ENCODE measurements at places on chromosomes 3 and 15.
A peak's percentile ranks its signal among the peaks of the same experiment; 100 is the strongest.

DNA sequence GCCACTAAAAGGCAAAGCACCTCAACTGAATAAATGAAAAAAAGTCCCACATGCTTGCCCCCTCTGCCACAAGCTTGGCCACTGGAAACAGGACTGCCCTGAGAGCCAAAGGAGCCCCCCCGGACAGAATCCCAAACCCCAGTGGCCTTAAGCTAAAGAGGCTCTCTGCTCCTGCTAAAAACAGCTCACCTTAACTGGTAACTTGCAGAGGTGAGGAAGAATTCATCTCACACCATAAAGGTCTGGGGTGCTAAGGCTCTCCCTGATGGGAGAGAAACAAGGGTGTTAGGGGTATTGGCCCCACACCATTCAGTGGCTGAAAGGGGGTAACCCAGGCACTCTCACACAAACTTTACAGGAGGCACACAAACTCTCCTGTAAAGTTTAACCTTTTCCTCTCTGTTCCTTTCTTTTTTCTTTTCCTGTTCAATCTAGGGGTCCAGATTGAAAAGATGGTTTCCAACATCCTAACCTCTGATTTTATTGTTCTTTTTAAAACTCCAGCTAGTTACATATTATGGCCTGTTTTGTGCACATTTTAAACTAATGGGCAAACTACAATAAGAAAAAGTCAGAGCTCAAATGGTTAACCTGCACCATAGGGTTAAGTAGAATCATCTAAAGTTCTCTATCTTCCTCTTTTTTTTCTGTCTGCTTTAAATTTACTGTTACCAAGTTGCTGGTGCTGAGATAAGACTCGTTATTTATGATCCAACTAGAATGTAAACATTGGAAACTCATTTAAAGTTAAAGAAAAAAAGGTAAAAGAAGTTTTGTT is 19.9 kb downstream of the TRANK1 start:
- DNase-seq = peak; percentile 60

DNA sequence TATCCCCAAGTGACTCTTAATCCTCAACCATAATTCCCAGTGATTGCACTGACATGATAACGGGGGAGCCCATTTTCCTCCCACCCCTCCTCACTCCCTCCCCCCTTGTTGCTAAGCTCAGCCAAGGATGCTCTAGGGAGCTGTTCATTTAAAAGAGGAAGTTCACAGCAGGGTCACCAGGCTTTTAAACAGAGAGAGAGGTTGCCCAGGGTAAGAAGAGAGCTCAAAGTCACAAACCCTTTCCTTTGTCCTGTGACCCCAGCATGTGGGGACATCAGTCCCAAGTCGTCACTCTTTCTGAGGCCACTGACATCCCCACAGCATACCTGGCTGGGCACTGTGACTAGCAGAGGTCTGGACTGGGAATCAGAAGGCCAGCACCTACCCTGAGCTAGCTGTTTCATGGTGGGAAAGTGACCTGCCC is 144.1 kb downstream of the RORA start:
- peak; percentile 8 for DNase-seq

- peak; percentile 20 for DNase-seq
Measured at GRCh38 chr3:141482245-141482922, 4.4 kb upstream of the RASA2 start.

GRCh38 chr3:8759038-8759707 is 10.2 kb downstream of the OXTR start:
- DNase-seq = no peak

DNA sequence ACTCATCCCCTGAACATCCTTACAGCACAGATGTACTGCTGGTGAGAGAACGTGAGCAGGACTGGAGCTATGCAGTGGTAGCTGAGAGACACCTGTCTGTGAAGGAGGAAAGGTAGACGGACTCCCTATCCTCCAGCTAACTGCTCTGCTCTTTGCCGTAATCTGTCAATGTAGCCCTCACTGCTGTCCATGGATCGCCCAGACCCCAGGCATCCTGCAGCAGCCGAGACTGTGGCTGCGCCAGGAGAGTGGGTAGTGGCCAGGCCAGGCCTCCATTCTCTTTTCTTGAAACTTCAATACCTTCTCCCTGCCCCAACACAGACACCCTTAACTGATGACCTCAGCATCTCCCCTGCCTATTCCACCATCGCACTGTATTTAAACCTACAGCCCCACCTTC is 44.5 kb downstream of the CRABP1 start:
- no peak for DNase-seq

DNA sequence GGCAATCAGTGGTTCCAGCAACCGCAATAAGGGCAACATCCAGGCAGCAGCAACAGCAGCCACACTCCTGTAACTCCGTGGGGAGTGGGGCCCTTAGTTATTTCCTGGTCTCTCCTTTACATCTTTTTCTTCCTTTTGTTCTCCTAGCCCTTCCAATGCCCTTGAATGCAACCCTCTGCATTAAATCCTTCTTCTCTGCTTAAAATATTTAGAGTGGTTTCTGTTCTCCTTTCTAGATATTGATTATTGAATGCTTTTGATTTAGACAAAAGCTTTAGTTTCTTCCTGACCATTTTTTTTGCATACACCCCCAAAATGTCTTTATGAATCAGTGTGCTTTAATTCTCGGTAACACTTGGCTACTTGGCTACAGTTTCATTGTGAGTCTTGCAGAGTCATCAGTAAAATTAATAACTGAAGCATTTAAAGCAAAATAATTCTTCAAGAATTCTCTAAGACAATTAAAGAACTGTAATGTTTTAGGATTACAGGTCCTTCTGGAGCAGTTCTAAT is 586.1 kb downstream of the MECOM start:
- no peak for DNase-seq

DNA sequence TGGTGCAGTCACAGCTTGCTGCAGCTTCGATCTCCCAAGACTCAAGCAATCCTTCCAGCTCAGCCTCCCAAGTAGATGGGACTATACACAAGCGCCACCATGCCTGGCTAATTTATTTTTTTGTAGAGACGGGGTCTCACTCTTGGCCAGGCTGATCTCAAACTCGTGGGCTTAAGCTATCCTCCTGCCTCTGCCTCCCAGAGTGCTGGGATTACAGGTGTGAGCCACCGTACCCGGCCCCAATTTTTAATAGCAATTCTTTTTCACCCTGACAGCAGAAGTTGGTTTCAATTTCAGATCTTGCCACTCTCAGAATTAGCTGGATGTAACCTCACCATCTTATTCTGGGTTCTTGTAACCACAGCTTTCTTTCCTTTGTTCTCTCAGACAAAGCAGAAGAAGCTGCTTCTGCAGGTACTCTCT is 64.8 kb downstream of the TRIM71 start:
- no peak for DNase-seq

GRCh38 chr3:140296796-140297352 is 361.9 kb downstream of the CLSTN2 start:
- no peak for DNase-seq

GRCh38 chr15:76904461-76905012 is 603 bp downstream of the SCAPER start:
- peak; percentile 23 for DNase-seq

GRCh38 chr15:37100109-37100965 is at the start of gene MEIS2:
MEIS2 (minus strand) TSS chr15:37100549; CDS start chr15:37099466, 1,083 bp downstream.
- DNase-seq = peak; percentile 58

DNA sequence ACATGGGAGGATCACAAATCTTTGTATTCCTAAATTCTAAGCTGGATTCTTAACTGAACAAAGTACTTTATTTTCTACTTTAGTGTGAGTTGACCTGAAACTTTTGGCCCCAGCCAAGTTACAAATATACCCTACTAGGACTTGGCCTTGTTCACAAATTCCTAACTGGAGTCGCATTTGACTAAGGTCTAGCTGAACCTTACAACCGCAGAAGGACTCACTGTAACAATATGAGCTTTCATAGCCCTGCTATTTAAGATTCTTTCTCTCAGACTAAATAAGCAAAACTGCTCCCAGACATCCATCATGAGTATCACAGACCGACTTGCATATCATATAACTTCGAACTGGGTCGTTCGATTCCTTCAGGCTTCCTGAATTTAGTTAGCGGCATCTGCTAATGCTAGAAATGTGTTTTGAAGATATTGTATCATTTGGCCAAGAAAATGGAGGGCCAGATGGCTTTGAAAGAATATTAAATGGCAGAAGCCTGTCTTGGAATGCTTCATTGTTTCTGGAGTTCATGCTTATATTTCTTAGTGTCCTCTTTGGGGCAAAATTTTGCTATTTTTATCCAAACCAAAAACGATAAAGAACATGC is 28.4 kb upstream of the ADAMTS9 start:
- DNase-seq = no peak

DNA sequence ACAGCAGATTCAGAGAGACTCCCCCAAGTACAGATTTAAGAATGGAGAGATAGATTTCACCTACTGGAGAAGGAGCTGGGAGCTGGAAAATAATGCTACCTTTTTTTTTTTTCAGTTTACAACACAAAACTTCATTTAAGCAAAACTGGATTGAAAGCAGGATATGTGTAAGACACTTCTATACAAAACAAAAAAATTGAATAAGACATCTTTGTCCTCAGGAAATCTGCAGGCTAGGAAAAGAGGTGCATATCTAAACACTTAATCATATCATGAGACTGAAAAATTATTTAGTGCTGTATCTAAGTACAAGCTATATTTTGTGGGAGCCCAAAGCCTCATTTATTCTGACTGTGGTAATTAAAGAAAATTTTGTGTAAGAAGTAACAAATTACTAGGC is 516.1 kb downstream of the ZIC1 start:
- no peak for DNase-seq

- no peak for DNase-seq
Measured at GRCh38 chr3:36524560-36524959, 144.3 kb downstream of the STAC start.

DNA sequence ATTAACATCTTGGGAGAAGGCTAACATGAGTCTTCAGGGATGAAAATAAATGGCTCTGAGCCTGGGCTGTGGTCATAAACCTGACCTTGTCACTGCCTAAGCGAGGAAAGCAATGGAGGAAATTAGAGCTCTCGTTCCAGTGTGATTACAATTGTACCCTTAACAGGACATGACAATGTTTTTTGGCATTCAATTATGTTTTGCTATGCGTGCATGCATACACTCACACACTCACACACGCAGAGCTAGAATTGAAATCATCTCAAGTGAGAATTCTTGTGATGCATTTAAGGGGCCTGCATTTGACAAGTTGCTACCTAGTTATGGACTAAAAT is 24.1 kb downstream of the ZNF80 start:
- DNase-seq = no peak

DNA sequence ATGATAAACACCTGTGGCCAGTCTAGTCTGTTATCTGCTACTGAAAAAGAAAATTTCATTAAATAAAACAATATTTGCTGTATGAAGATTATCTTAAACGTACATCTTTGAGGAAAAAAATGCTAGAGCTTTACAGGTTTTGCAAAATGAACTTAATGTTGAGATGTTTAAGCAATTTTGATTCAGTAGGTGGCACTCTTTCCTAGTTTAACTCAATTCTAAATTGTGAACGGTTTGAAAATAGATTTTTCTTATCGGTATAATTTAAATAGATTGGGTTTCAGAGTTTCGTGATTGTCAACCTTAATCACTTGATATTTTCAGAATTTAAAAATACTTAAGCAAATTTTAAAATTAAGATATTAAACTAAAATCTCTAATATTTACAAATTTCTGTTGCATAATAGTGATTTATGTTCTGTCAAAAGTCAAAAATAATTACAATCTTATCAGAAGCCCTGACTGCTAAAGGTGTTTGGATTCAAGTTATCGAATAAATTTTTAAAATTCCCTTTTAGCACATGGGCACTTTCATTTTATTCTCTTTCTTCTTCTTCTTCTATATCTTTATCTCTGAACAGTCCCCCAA is 7.0 kb upstream of the RNF111 start:
- peak; percentile 79 for DNase-seq

DNA sequence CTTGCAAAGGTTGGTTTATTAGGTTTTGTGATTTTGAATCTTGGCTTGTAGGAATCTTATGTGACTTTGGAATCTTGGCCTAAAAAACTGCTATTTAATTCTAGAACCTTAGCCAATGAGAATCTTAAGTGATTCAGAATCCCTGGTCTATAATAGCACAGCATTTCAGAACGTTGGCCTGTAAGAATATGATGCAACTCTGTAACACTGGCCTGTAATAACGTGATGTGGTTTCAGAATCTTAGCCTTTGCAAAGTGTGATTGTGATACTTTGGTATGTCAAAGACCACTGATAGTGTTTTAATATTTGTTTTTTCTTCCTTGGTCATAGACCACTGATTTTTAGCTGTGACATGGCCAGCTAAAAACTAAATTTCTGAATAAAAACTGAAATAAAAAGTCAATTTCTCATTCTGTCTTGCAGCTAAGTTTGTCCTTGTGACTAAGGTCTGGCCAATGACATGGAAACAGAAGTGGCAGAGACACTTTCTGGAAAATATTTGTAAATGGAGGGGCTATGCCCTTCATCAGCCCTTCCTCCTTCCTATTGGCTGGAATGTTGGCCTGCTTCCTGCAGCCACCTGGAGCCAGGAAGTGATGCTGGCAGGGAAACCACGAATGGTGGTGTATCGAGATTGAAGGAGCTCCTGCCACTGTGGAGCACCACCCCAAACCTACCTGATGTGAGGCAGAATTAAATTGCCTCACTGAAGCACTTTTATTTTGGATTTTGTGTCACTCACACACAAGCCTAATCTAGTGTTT is 42.3 kb upstream of the CORO2B start:
- no peak for DNase-seq

- DNase-seq = no peak
Measured at GRCh38 chr3:152291238-152291637, 22.5 kb downstream of the MBNL1 start.

DNA sequence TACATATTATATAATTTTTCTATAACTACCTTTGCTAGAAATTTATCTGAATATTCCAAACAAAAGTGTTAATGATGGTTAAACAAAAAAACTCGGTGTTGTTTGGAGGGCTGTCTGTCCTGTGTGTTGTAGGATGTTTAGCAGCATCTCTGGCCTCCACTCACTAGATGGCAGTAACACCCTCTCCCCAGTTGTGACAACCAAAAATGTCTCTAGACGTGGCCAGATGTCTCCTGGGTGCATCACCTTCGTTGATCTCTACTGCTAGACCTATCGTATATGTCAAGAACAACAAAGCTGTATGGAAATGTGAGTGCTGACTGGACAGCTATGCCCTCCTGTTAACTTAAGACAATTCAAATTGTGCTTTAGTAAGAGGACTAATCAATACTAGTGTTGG is 14.1 kb downstream of the ANKRD34C start:
- peak; percentile 21 for DNase-seq

GRCh38 chr3:12644331-12644937 is 19.5 kb downstream of the RAF1 start:
- no peak for DNase-seq

DNA sequence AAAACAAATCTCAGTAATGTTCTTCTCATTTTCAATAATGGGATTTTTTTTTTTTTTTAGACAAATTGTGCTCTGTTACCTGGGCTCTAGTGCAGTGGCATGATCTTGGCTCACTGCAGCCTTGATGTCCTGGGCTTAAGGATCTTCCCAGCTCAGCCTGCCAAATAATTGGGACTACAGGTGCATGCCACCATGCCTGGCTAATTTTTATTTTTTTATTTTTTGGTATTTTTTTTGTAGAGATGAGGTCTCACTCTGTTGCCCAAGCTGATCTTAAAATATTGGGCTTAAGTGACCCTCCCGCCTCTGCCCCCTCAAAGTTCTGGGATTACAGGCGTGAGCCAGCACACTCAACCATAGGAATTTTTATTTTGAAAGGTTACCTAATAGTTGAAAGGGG is 126.2 kb downstream of the MDFIC2 start:
- no peak for DNase-seq

GRCh38 chr3:4898454-4899313 is 80.6 kb upstream of the BHLHE40 start:
- DNase-seq = peak; percentile 57

- DNase-seq = no peak
Measured at GRCh38 chr3:128549283-128550112, 56.5 kb upstream of the GATA2 start.
